ENCODE measurements at places on chromosomes 6 and 20. TPM values are rescaled to one million over a fixed set of nuclear protein-coding genes. Genes with fewer than 3 reads are reported as not detected.

PRICKLE4 gene
- 1.3 TPM for total RNA-seq

ZNF311 gene
- 0.63 TPM for total RNA-seq

CRIP3 gene
- total RNA-seq, result not detected

PPIL6 gene
- total RNA-seq, result 0.85 TPM

SPACA1 gene
- not detected for total RNA-seq

SLC22A7 gene
- total RNA-seq, result not detected

SIRPA gene
- total RNA-seq, result 14.4 TPM

All from endothelial cell of coronary artery (primary cell).